A549 treated with CORT108297 at 1 μM for 4 hours (cell line): ENCODE measurements at places on chromosomes 3 and 15. TPM values are rescaled to one million over a fixed set of nuclear protein-coding genes. Genes with fewer than 3 reads are reported as not detected.

SPSB4 gene
- total RNA-seq, result 0.09 to 0.22 TPM (median 0.18 TPM) in 5 replicates

GPR62 gene
- total RNA-seq, result not detected in 5 replicates

CLRN1 gene
- not detected in 5 replicates for total RNA-seq

ANKUB1 gene
- total RNA-seq, result 0.06 TPM in 1 of 5 replicates, not detected in the others

BOC gene
- 4.8 to 7.7 TPM (median 7.0 TPM) in 5 replicates for total RNA-seq

CYP19A1 gene
- 0.16 to 0.23 TPM (median 0.19 TPM) in 3 of 5 replicates, not detected in the others for total RNA-seq

DNASE1L3 gene
- 0.06 to 0.28 TPM in 2 of 5 replicates, not detected in the others for total RNA-seq

SFMBT1 gene
- 7.6 to 9.2 TPM (median 8.1 TPM) in 5 replicates for total RNA-seq

SH2D7 gene
- total RNA-seq, result not detected in 5 replicates

CACNA1D gene
- total RNA-seq, result 0.61 to 1.2 TPM (median 0.83 TPM) in 5 replicates

TRMT10C gene
- total RNA-seq, result 31.4 to 36.3 TPM (median 35.7 TPM) in 5 replicates

SCAPER gene
- 1.8 to 3.8 TPM (median 3.8 TPM) in 5 replicates for total RNA-seq

RTP3 gene
- total RNA-seq, result not detected in 5 replicates

P2RY12 gene
- not detected in 5 replicates for total RNA-seq

ZBTB47 gene
- total RNA-seq, result 4.9 to 7.4 TPM (median 6.5 TPM) in 5 replicates

MUSTN1 gene
- 0.19 to 0.28 TPM (median 0.21 TPM) in 3 of 5 replicates, not detected in the others for total RNA-seq

GOLGA6A gene
- total RNA-seq, result 0.05 to 0.10 TPM (median 0.06 TPM) in 4 of 5 replicates, not detected in the other

NTRK3 gene
- total RNA-seq, result 17.6 to 23.0 TPM (median 21.1 TPM) in 5 replicates
